ENCODE measurements at places on chromosomes 7 and 10. TPM values are rescaled to one million over a fixed set of nuclear protein-coding genes. Genes with fewer than 3 reads are reported as not detected.

- no peaks in the 10 kb centered on the region for H3K36me3 ChIP-seq
- H3K4me3 ChIP-seq, result no peak overlapping the region
- H3K4me1 ChIP-seq, result no peaks in the 10 kb centered on the region
These were observed 64.9 kb downstream of the LCOR start for GRCh38 chr10:96896884-96897589.

DNA sequence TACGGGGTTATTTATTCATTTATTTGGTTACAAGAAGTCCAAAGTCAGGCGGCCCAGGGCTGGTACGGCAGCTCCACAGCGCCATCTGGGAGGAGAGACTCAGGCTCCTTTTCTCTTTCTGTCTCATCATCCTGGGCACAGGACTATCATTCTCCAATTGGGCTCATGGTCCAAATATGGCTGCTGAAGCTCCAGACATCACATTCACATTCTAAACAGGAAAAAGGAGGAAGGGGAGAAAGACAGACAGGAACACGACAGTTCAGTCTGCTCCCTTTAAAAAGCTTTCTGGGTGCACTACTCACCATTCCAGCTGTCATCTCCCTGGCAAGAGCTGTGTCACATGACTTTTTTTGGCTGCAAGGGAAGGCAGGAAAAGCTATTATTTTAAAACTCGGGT, 74.4 kb upstream of the PDZD8 start:
- H3K4me3 ChIP-seq, result no peak overlapping the region
- no peaks in the 10 kb centered on the region for H3K4me1 ChIP-seq
- no peak overlapping the region for H3K27ac ChIP-seq
- peaks cover 4% of the 10 kb centered on the region for H3K27me3 ChIP-seq
- H3K36me3 ChIP-seq, result peaks cover 34% of the 10 kb centered on the region
- DNase-seq, result no peak

DNA sequence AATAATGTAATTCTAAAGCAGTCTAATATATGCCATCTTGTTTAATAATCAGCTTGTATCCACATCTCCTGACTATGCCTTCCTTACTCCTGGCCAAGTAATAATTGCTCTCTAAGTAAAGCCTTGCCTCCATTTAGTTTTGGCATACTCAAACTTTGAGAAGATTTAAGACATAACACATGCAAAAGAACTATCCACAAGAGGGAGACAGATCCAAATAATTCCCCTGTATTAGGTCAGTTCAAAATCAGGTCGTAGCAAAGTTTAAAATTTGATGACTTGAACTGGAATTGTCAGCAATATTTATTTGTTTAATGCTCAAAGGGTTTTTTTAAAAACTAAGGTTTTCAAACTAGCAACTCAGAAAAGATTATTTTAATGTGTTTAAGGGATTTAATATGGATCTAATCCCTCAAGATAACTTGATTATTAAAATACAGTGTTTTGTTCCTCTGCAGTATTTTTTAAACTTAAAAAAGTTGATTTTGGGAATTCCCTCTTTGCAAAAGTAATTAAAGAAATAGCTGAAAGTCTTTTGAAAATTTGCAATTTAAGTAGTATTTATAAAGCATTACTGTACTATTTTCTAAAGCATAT, 95.3 kb downstream of the HDAC9 start:
- H3K27ac ChIP-seq, result peak overlapping the region; percentile 15
- H3K4me3 ChIP-seq, result no peak overlapping the region
- no peaks in the 10 kb centered on the region for H3K36me3 ChIP-seq
- no peak for DNase-seq
- peaks cover 20% of the 10 kb centered on the region for H3K4me1 ChIP-seq

DNA sequence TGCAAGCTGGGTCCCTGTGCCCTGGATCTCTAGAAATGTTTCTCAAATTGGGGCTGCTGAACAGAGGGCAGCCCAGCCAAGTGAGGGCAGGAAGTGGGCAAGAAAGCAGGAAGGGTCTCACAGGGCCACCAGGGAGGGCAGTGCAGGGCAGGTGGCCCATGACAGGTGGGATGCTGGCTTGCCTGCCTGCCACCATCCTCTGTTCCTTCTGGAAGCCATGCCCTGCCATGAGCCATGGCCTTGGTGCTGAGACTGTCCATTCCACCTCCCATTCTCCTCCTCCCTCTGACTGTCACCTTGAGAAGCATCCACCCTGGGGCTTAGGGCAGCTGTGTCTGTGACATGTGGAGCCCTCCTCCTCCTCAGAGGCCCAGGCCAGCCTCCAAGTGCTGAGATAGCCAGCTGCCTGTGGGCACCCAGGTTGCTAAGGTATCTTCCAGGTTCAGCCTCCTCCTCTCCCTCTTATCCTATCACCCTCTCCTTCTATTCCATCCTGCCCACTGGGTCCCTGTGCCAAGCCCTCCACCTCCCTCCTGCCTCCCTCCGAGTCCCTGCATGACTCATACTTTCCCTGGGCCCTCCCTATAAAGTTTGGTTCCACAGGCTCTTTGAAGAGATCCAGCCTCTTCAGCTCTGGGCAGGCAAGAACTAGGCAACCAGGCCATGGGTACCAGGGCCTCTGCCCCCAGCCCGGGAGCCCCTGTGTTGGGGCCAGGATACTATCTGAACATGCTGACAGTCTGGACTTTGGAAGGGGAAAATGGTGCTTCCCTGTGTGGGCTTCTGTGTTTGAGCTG, 1.3 kb downstream of the VSIR start:
- no peak for DNase-seq
- H3K27ac ChIP-seq, result no peak overlapping the region
- H3K4me1 ChIP-seq, result peaks cover 55% of the 10 kb centered on the region
- H3K27me3 ChIP-seq, result peaks cover 15% of the 10 kb centered on the region
- H3K4me3 ChIP-seq, result peak overlapping the region; percentile 75
- H3K36me3 ChIP-seq, result peaks cover 4% of the 10 kb centered on the region

DNA sequence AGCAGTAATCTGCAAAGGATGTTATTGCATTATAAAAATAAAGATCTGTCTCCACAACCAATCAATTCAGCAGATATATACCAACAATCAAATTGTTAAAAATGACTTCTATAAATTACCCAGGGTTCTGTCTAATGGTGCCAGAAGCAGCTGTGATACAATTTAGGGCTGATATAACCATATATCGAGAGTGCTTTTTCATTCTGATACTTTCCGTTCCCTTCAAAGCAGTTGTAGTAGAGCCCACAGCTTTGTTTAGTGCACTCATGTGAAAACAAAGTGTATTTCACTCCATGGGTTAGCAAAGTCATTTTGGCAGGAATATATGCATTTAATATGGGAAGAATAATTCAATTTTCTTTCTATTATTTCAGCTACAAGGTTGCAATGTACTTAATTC, 83.1 kb upstream of the CHCHD3 start:
- DNase-seq, result no peak
- H3K4me1 ChIP-seq, result no peaks in the 10 kb centered on the region
- H3K27ac ChIP-seq, result no peak overlapping the region
- H3K27me3 ChIP-seq, result no peaks in the 10 kb centered on the region
- no peaks in the 10 kb centered on the region for H3K36me3 ChIP-seq
- H3K4me3 ChIP-seq, result no peak overlapping the region

DNA sequence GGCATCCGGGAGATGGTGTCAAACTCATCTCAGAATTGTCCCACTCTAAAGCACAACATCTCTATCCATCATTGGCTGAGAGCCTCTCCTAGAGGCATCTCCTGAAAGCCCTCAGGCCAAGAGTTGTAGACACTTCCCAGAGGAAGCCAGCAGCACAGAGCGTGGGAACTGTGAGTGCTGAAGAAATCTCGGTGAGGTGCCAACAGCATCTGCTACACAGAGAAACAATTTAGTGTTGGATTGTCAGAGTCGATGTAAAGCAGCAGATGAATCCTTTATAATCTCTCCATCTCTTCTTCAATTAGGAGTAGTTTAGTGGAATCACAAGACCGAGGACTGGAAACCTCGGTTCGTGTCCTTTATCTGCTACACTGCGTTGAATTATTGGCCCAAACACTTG, 172.2 kb downstream of the C7orf25 start:
- no peak overlapping the region for H3K4me3 ChIP-seq
- no peaks in the 10 kb centered on the region for H3K36me3 ChIP-seq
- no peak for DNase-seq
- H3K4me1 ChIP-seq, result no peaks in the 10 kb centered on the region
- H3K27ac ChIP-seq, result no peak overlapping the region

DNA sequence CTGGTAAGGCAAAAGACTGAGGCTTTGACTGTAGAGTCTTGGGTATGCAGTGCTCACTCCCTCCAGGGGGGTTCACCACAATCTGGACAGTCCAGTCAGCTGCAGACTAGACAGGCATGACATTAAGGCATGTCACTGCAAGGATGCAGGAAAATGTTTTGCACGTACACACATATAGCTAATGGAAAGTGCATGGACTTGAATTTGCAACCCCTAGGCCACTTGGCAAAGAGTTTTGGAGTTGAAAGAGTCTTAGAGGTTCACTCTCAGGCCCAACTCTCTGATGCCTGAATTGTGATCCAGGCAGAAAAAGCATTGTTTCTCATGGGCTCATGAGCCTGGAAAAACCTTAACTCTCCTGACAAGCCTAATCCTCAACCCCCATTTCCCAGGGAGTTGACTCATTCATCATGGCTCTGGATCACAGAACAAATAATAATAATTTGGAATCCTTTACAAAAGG, 51.9 kb downstream of the LAMB4 start:
- no peaks in the 10 kb centered on the region for H3K27me3 ChIP-seq
- H3K4me1 ChIP-seq, result peaks cover 31% of the 10 kb centered on the region
- peak overlapping the region; percentile 89 for H3K27ac ChIP-seq
- peaks cover 5% of the 10 kb centered on the region for H3K36me3 ChIP-seq

DNA sequence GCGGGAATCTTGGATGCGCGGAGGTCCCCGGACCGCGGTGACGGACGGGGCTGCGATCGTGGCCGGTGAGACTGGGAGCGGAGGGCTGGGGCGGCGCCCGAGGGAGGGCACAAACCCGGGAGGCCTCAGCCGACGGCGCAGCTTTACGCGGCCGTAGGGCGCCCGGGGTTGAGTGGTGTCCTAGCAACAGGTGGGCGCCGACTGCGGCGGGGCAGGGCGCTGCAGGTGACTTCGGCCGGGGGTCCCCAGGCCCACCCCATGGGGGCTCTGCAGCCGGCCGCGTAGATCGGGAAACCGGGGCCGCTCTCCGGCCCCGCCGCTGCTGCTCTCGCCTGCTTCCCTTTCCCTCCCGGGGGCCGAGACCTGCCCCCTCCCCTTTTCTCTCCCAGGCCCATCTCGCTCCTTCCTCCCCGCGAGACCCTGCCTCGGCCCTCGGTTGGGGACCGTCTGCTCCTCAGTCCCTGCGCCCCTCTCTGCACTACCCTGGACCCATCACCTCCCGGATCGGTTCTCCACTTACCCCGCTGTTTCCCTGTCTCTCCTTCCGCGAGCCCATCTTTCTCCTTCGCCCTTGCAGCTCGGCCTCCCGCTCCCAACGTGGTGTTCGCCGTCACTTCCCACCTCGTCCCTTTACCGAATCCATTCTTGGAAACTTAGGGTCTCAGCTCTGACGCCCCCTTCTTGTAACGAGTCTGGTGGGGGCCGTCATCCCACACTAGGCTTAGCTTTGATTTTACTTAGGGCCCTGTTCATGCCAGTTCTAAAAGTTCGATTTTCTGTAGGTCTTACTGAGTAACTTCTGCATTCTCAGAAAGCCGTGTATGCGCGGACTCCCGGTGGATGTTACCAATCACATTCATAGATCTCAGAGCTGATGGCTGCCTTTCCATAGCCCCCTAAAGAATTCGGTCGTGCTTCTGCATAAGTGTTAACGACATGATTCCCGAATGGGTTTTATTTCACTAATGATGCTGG, 18.5 kb upstream of the ACBD5 start:
- H3K36me3 ChIP-seq, result peaks cover 19% of the 10 kb centered on the region
- peaks cover 10% of the 10 kb centered on the region for H3K4me1 ChIP-seq
- H3K27ac ChIP-seq, result peak overlapping the region; percentile 43
- H3K27me3 ChIP-seq, result peaks cover 9% of the 10 kb centered on the region

GRCh38 chr10:132497861-132498561, 39.6 kb upstream of the INPP5A start:
- peaks cover 5% of the 10 kb centered on the region for H3K27me3 ChIP-seq
- no peak for DNase-seq
- no peak overlapping the region for H3K4me3 ChIP-seq
- no peak overlapping the region for H3K27ac ChIP-seq
- H3K4me1 ChIP-seq, result no peaks in the 10 kb centered on the region
- peaks cover 4% of the 10 kb centered on the region for H3K36me3 ChIP-seq

DNA sequence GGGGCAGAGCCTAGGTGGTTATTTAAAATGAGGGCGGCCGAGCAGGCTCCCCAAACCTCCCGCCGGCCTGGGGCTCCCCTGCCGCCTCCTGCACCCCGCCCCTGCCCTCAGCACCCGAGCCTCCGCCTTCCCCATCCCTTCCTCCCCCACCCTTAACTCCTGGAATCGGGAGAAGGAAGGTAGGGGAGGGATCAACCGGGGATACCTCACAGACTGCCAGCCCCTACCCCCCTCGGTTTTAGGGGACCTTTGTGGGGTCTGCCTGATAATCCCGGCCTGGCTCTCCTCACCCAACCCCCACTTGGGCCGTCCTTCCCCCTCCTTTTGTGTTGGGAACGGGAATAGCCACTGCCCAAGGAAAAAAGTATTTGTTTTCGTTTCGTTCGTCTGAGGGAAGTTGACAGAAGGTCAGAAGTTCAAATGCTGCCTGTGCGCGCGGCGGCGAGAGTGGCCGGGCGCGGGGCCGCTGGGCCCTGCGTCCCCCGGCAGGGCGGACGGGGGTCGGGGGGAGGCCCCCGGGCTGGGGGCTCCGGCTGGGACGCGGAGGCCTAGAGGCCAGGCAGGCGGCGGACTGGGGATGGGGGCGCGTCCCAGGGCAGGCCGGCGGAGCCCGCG, 2.8 kb downstream of the SHH start:
- H3K27me3 ChIP-seq, result peaks cover 41% of the 10 kb centered on the region
- peak overlapping the region; percentile 87 for H3K4me3 ChIP-seq
- H3K36me3 ChIP-seq, result peaks cover 4% of the 10 kb centered on the region
- no peak overlapping the region for H3K27ac ChIP-seq
- DNase-seq, result no peak

GRCh38 chr10:87734987-87735827, 75.5 kb downstream of the PAPSS2 start:
- H3K36me3 ChIP-seq, result no peaks in the 10 kb centered on the region
- H3K27me3 ChIP-seq, result peaks cover 3% of the 10 kb centered on the region
- peak; percentile 33 for DNase-seq
- H3K27ac ChIP-seq, result no peak overlapping the region

Gene PDZD7
- total RNA-seq, result 0.54 TPM

Gene TCTN3
- total RNA-seq, result 54.3 TPM

Gene LAMB4
- total RNA-seq, result 1.1 TPM

Gene CALHM2
- total RNA-seq, result 1.9 TPM

Gene CLEC2L
- total RNA-seq, result not detected

Gene FZD1
- total RNA-seq, result 38.7 TPM
